Forelimb muscle (tissue), 1 donor: ENCODE measurements at places on chromosomes 5 and 9.

- no peak for DNase-seq
Observed at GRCh38 chr9:14315875-14316601, 2.1 kb upstream of the NFIB start.

GRCh38 chr5:66720780-66721179 is 124.6 kb downstream of the MAST4 start:
- DNase-seq = no peak

DNA sequence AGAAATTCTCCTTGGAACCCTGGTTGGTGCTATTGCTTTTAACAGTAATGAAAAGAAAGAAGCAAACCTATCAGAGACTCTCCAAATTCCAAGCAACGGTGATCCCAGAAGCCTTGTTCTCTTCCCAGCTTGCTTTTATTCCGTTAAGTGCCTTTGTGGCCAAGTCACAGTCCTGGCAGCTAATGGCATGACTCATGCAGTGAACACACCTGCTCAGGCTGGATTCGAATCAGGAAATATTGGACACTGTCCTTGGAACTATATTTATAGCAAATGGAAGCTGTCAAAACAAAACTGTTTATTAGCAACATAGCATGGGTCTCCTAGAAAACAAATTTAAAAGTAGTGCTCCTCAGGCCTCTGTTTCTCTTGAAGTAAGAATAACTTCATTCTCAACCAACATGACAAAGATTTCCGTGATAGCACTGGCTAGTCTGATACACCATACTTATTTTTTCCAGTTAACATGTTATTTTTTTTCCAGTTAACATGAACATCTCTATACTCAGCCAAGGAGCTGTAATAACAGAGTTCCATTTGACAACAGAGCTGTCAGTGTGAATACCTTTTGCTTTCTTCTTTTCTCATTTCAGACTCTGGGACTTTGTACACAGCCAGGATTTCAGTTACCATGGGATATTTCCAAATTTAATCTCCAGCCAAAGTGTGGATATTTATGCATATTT is 502.4 kb downstream of the GADD45G start:
- DNase-seq = peak; percentile 96

DNA sequence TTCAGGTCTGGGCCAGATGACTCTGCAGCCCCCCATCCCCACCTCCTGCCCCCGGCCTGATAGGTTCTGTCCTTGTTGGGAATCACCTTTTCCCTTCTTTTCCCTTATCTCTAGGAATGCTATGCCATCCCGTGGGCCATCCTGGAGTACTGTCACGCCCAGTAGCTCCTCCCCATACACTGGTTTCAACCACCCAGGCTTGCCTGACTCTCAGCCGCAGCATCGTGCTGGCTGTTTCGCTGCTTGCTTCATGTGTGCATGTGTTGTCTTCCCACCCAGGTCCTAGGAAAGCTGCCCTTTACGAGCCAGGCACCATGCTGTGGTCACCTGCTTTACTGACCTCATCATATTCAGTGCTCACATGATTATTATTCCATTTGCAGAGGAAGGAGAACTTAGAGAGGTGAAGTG is 71.8 kb downstream of the ANGPTL2 start:
- DNase-seq = no peak

DNA sequence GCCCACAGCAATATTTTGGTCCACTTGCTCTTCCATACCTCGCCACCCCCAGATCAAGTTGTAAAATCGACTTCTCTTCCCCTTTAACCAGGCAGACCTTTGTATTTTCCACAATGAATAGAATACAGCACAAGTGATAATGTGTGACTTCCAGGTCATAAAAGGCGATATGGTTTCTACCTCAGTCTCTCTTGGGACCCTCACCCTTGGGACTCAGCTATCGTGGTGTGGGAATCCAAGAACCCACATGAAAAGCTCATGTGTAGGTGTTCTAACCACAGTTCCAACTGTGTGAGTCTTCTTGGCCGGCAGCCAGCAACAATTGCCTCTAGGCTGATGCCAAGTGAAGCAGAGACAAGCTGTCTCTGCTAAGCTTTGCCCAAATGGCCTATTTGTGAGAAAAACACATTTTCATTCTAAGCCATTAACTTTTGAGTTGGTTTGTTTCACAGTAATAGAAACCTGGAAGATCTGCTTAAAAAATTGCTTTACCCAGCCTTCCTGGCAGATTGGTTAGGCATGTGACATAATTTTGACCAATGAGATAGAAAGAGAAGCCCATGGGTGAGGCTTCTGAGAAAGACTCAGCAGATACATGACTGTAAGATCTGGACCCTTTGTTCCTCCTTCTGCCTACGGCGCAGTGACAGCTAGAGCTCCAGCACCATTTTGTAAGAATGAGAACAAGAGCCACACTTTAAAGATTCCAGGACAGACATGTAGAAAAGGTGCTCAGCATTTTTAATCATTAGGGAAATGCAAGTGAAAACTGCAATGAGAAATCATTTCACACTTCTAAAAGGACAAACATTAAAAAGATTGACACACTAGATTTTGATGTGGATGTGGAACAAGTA is 18.3 kb upstream of the MLLT3 start:
- no peak for DNase-seq

DNA sequence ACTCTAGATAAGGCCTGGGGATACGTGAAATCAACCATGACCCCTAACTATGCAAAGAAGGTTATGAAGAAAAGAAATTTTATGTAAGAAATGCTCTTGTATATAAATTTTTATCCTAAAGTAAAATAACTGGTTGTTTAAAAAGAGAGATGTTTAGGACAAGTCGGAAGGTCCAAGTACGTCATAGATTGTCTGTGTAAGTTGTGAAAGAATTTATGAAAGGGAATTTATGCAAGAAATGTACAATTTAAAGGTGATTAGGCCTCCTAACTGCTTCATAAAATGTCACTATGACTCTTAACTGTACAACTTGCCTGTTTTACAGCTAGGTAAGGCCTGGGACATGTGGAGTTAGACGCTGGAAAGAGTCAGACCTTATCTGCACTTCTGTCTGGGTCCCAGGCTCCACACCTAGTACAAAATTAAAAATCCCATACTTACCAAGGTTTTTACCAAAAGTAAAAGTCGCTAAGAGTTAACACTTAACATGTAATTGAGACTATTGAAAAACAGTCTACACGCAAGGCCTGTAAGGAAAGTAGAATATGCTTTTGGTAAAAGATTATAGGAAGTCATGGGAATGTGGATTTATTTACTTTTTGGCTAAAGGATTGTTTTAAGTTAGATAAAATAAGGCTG is 77.4 kb downstream of the KIAA0825 start:
- no peak for DNase-seq

- DNase-seq = no peak
Observed at GRCh38 chr5:67170767-67171166, 25.8 kb downstream of the CD180 start.

- no peak for DNase-seq
Observed at GRCh38 chr5:36720688-36721087, 114.3 kb downstream of the SLC1A3 start.

DNA sequence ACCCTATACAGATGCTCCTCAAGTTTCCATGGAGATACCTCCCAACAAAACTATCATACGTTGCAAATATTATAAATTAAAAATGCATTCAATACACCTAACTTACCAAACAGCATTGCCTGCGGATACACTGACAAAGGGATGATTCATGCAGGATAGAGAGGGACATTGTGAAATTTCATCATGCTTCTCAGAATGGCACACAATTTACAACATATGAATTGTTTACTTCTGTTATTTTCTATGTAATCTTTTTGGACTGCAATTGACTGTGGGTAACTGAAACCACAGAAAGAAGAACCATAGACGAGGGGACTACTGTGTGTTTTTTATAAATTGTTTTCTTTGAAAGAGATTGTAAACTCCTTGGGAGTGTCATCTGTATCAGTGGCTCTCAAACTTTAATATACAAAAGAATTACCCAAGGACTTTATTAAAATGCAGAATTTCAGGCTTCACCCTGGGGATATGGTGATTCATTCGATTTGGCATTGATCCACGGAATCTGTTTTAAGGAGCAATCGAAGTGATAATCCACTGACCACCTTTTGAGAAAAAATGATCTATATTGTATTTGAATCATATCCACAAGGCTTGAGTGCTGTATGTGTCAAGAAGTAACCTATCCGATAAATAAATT is 146.4 kb downstream of the SGCD start:
- no peak for DNase-seq

DNA sequence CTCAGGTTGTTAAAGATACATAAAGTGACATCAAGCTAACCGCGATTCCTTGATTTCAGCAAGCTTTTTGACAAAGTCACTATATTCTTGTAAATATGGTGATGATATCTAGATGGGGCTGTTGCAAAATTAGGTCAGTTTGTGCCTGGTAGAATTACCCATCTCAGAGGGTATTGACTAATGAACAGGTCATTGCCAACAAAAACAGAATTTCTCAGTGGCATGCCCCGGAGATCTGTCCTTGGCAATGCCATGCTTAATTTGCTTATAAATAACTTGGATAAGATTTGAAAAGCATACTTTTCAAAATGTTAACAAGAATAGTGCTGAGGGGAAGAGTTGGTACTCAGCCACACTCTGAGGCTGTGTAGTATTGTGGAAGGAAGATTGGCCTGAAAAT is 783.3 kb upstream of the SEMA6A start:
- no peak for DNase-seq

DNA sequence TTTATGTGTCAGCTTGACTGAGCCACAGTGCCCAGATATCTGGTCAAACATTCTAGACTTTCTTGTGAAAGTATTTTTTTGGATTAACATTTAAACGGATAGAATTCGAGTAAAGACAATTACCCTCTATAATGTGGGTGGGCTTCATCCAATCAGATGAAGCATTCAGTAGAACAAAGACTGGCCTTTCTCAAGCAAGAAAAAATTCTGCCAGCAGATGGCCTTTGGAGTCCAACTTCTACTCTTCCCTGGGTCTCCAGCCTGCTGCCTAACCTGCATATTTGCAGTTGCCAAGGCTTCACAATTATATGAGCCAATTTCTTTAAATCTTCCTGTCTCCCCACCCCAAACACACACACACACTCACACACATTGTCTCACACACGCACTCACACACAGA is 86.4 kb downstream of the MED10 start:
- DNase-seq = no peak

DNA sequence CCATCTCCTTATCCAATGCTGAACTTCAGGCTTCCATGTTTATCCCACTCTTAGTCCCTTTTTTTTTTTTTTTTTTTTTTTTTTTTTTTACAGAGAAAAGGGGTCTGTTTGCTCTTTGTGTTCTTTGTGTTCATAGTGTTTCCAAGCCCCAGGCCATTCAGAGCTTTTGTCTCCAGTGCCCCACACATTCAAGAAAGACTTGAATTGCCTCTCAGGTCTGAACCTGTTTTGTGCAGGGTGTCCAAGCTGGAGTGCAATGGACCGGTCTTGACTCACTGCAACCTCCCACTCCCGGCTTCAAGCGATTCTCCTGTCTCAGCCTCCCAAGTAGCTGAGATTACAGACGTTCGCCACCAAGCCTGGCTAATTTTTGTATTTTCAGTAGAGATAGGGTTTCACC is 191.2 kb downstream of the PALM2AKAP2 start:
- DNase-seq = no peak
